Caco-2 (cell line): ENCODE measurements at places on chromosomes 11 and 22. TPM values are rescaled to one million over a fixed set of nuclear protein-coding genes. Genes with fewer than 3 reads are reported as not detected.

ISX gene
- 4.7 and 5.6 TPM in 2 replicates for total RNA-seq

PNPLA5 gene
- total RNA-seq, result not detected in 2 replicates

MIAT gene
- total RNA-seq, result 0.30 and 0.41 TPM in 2 replicates

C11orf97 gene
- not detected in 2 replicates for total RNA-seq

OR6A2 gene
- total RNA-seq, result not detected in 2 replicates

OR51B5 gene
- total RNA-seq, result not detected in 2 replicates

SYVN1 gene
- 50.9 and 56.5 TPM in 2 replicates for total RNA-seq

OR2AG2 gene
- not detected in 2 replicates for total RNA-seq

DSCAML1 gene
- not detected in 2 replicates for total RNA-seq

OR51B4 gene
- total RNA-seq, result not detected in 2 replicates

SLC17A6 gene
- total RNA-seq, result not detected in 2 replicates

GRCh38 chr22:17916226-17916889 lies 108.0 kb downstream of the MICAL3 start:
- DNase-seq, result no peak

GRCh38 chr11:107259811-107260221 lies 197.8 kb downstream of the CWF19L2 start:
- DNase-seq, result no peak

GRCh38 chr22:47476231-47476630 lies 713.8 kb downstream of the TBC1D22A start:
- no peak for DNase-seq

GRCh38 chr11:116454020-116454645 lies 318.7 kb downstream of the BUD13 start:
- DNase-seq, result peak; percentile 61

GRCh38 chr11:113796663-113797259 lies 17.2 kb downstream of the CLDN25 start:
- DNase-seq, result peak; percentile 48

- DNase-seq, result no peak
These were observed 46.0 kb upstream of the HIPK3 start for GRCh38 chr11:33211153-33211552.

DNA sequence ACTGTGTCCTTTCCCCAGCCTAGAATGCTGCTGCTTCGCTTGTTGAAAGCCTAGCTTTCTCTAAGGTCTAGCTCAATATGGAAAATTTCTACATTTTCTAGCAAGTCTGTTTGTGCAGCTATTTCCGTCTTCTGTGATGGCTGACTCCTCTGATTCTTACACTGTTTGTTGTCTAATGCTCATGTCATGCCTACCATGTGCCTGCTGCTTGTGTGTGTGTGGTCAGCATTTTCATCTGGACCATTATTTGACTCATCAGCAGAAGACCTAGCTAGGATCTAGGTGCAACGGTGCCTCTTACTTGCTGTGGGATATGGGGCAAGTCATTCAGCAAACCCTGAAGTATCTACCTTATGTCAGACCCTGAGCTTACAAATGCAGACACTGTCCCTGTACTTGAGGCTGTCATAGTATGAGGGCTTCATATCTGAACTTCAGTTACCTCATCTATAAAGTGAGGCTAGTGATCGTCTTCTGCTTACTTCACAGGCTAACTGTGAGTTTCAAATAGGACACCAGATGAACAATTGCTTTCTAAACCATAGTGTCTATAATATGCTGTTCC lies 86.5 kb upstream of the MYO18B start:
- no peak for DNase-seq

DNA sequence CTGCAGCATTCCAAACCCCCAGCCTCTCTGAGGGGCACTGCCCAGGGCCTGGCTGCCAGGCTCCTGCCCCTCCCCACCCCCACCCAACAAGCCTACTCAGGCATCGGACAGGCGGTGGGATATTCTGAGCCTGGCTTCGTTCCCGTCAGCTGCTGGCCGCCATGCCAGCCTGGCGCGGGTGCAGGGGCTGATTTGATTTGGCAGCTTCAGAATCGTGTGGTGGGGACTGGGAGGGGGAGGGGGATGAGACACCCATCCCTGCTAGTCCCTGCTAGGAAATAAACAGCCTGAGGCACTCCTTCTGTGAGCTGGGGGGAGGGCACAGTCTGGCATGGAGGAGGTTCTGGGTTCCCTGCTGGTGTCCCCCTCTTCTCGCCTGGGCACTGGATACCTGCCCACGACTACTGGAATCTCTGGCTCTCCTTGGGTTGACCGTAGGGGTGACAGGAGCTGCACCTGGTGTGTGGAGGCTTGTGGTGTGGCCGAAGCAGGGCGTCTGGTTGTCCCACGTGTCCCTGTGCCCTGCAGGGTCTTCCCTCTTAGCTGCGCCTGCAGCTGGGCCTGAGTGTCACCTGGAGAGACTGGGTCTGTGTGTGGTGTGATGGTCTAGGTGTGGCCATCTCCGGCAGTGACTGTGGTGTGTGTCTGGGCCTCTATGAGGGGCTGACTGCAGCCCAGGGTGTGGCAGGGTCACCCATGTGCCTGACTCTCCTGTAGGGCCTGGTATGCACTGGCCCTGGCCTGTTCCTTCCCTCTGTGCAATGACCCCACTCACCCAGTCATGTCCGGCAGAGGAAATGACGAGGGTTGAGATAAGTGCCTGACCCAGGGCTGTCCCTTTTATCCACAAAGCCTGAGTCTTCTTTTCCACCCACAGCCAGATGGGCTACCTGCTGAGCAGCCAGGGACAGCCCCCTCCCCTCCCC lies 42.2 kb downstream of the PDE2A start:
- DNase-seq, result no peak

- no peak for DNase-seq
These were observed 80.6 kb downstream of the GRIA4 start for GRCh38 chr11:105690467-105690866.

DNA sequence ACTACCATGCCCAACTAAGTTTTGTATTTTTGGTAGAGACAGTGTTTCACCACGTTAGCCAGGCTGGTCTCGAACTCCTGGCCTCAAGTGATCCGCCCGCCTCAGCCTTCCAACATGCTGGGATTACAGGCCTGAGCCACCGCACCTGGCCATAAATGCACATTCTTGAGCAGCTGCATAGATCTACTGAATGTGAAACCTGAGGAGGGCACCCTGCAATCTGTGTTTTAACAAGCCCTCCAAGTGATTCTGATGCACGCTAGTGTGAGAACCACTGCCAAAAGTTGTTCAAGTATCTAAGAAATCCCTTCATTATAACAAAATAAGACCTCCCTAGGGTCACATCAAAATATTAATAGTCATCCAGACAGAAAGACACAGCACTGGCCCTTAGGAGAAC lies 89.3 kb downstream of the RDX start:
- no peak for DNase-seq

DNA sequence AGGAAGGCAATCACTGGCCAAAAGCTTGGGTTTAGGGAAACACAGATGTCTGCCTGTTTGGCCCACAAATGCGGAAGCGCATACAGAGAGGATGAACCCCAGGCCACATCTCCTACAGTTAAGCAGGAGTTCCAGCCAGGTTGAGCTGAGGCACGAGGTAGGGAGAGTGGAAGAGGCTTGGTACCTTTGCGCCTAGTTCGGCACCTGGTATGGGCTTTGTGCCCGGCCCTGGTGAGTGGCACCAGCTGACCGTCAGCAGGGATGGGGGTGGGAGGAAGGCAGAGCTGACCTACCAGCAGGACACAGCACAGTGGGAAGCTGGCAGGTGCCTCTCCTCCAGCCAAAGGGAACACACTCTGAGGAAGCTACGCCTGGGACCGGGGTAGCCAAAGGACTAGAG lies 57.6 kb downstream of the KCNC1 start:
- DNase-seq, result no peak

DNA sequence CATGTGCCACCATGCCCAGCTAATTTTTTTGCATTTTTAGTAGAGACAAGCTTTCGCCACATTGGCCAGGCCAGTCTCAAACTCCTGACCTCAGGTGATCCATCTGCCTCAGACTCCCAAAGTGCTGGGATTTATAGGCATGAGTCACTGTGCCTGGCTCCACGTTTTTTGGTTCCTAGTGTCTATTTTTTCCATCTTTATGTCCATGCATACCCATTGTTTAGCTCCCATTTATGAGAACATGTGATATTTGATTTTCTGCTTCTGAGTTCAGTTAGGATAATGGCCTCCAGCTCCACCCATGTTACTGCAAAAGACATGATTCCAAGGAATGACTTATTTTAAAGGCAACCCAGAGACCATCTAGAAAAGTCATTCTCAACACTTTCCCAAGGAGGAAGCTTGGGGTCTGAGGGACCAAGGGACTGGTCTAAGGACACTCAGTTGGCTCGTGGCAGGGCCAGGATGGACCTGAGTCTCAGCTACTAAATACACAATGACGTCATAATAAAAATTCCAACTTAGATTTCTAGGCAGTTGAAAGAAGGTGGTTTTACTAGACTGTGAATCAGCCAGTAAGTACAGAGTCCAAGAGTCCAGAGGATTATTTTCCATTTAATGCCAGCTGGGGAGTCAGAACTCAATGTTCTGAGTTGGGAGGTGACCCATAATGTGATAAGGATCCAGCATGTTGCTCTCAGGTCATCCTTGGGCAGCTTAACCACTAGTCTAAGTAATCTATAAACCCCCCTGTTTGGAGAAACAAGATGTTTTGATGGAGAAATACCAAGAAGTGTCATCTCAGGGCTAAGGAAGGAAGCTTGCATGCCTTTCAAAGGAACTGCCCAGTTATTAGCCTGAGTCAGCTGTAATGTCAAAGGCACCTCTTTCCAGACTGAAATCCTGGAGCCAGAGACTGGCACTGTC lies 39.4 kb downstream of the ABTB2 start:
- peak; percentile 11 for DNase-seq

DNA sequence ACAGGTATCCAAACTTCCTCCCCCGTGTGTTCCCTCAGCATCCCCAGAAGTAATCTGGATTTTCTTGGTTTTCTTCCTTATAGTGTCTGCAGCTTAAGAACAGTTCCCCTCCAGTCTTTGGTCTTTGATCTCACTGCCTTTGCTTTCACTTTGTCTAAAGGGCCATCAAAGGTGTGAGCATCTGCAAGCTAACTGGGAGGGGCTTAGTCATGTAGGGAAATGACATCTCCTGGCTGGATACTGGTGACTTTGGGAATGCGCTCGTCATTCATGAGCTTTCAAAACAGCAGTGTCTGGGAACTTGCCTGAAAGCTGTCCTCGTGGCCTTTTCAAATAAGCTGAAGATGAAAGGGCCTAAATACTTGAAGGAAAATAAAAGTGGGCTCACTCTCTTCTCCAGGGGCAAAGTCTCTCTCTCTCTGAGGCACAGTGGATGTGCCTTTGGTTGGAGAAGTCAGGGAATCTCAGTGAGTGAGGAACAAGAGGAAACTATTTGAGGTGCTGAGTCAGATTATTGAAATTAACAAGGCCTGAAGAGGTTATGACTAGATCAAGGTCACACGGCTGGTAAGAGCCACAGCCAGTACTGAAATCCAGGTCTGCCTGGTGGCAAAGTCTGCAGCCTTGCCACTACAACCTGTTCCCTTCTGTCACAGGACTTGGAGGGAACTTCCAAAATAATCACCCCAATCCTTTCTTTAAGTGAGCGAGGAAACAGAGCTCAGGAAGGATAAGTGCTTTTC lies 45.6 kb upstream of the TENM4 start:
- DNase-seq, result no peak

DNA sequence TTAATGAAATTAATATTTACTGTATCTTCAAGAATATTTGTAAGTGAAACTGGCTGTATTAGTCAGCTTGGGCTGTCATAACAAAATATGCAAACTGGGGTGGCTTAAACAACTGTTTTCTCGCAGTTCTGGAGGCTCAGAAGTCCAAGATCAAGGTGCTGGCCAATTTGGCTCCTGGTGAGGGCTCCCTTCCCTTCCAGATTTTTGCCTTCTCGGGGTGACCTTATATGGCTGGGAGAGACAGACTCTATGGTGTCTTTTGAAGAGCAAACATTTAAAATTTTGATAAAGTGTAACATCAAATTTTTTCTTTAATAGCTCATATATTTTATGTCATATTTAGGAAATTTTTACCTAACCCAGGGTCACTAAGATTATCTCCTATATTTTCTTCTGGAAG lies 30.2 kb downstream of the CSTPP1 start:
- DNase-seq, result no peak

GRCh38 chr11:112650527-112650926 lies 310.7 kb upstream of the NCAM1 start:
- no peak for DNase-seq

GRCh38 chr11:34824425-34824824 lies 91.8 kb downstream of the APIP start:
- no peak for DNase-seq
